Neural progenitor cell (in vitro differentiated cells): ENCODE measurements at places on chromosomes 11 and 22. TPM values are rescaled to one million over a fixed set of nuclear protein-coding genes. Genes with fewer than 3 reads are reported as not detected.

DNA sequence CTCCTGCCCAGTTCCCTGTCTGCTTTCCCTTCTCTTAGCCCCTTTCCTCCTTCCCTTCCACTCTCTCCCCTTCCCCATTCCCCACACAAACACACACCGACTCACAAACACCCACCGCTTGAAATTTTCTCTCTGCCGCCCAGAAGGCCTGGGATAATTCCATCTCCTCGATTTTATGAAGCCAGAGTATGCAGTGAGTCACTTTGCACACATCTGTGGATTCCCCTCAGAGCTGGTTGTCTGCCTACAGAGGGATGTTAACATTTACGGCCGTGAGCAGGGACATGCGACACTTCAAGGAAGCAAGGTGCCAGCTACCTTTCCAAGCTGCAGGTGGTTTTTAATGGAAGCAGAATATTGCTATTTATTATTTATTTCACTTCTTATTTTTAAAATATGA is 332.0 kb downstream of the TENM4 start:
- no peak for DNase-seq

DNA sequence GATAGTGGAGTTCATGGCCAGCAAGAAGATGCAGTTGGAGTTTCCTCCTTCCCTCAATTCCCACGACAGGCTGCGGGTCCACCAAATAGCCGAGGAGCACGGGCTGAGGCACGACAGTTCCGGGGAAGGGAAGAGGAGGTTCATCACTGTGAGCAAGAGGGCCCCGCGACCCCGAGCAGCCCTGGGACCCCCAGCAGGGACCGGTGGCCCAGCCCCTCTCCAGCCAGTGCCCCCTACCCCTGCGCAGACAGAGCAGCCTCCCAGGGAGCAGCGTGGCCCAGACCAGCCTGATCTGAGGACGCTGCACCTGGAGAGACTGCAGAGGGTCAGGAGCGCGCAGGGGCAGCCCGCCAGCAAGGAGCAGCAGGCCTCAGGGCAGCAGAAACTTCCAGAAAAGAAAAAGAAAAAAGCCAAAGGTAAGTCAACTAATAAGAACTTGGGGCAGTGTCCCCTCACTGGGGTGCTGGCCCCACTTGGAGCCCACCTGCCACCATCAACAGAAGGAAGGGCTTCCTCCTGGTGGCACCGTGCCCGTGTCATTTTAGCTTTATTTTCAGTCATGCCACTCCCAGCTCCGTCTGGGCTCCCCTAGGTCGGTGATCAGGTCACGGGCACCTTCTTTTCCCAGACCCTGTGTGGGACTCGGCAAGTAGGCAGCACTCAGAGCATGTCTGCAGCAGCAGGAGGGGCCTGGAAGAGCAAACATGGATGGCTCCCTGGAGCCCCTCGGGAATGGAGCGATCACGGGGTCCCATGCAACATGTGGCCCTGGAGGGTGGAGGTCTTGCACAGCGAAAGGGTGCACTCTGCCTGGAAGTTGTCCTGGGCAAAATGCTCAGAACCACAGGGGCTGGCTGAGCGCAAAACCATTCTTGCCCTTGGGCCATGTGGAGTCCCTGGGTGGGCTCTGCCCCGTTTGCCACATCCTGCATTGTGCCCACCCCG is 33.3 kb downstream of the IGHMBP2 start:
- DNase-seq, result no peak

DNA sequence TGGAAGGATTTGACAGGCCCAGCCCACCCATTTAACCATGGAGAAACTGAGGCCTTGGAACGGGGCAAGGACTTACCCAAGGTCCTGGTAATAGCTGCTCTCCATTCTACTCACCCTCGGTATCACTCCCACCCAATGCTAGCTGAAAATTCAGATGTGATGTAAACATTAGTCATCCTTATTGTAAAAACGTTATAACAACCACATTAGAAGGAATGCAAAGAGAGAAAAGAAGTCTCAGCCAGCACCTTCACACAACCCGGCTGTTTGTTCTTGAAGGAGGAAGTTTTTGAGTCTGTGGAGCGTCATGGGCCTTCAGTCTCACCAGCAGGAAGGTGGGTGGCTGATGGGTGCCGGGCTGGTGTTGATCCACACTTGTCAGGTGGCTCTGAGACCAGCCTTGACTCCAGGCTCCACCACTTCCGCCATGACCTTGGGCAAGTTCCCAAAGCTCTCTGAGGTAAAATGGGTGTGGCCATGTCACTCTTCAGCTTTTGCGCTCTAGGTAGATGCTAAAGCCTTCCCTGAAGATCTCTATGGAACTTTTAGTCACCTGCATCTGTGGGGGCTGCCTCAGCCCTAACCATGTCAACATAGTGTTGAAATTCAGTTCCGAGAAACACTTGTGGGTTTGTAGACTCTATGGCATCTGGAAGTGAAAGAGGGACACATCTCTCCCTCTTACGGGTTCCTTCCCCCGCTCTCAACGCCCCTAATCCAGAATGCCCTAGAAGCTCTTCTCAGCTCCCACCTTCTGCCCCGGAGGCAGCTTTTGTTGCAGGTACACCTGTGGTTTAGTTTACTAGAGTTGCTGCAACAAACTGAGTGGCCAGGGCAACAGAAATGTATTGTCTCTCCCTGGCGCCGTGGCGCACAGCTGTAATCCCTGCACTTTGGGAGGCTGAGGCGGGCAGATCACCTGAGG is 14.8 kb downstream of the CD6 start:
- DNase-seq, result no peak

- no peak for DNase-seq
These were observed 31.6 kb downstream of the OR10A6 start for GRCh38 chr11:7899418-7899817.

DNA sequence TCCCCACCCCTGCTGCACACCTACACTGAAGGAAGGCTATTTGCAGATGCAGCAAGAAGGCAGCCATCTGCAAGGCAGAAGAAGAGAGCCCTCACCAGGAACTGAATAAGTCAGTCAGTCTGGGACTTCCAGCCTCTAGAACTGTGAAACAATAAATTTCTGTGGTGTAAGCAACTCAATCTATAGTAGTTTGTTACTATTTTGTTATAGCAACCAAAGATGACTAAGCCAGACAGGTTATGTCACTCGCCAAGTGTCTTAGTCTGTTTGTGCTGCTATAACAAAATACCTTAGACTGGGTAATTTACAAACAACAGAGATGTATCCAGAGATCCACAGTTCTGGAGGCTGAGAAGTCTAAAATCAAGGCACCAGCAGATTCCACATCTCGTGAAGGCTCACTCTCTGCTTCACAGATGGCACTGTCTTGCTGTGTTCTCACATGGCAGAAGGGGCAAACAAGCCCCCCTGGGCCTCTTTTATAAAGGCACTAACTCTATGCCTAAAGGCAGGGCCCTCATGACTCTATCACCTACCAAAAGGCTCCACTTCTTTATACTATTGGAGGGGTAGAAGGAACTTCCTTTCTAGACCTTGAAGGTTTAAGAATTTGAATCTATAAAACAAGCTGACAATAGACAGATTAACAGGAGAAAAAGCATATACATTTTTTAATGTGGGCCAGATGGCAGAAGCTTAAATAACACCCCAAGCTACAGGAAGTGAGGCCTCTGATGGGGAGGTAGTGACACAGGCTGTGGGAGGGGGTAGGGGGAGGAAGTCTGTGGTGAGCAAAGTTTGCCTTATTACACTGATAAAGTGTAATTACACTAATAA is 12.3 kb downstream of the APOL6 start:
- no peak for DNase-seq

DNA sequence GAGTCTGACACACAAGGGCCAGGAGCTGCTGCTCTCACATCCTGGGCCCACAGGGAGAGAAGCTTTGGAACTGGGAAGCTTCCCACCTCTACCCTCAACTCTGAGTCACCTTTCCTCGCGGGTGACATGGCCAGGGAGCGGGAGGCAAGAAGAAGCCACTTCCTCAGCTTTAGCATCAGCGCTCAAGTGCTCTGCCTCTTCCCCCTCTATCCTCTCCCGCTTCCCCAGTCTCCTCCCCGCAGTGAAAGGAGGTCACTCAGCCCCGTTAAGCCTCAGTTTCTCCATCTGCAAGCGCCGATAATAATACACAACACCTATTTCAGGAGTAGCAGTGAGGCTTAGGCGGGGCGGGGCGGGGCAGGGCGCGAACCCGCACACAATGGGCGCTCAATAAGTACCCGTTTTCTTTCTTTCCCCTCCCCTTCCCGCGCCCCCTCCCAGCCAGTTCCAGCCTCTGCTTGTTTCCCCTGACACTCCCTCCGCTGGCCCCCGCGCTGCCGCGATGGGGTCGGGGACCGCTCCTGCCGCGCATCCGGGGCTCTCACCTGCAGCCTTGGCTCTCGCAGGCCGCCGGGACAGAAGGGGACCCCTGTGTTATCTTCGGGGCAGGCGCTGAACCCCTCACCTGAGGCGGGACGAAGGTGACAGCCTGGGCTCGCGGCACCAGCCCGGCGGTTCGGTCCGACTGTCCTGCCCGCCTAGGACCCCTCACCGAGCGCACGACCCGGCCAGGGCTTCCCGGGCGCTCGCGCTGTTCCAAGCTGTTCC is 892 bp downstream of the GDPD5 start:
- peak; percentile 71 for DNase-seq

DNA sequence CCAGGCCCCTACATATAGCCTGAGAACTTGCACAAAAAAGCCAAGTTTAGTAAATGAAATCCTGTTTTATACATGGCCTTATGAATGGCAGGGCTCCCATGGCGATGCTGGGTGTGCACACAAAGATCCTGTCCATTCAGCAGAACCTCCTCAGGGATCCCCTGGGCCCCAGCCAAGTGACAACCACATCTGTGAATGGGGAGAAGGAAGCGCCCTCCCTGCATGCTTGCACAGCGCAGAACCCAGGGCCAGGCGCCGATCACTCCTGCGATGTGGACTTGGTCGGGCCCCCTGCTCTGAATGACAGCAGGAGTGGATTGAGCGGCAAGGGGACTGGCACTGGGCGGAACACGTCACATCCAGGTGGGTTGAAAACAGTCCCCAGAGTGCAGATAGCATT is 4.5 kb upstream of the CDC42EP2 start:
- peak; percentile 26 for DNase-seq

DNA sequence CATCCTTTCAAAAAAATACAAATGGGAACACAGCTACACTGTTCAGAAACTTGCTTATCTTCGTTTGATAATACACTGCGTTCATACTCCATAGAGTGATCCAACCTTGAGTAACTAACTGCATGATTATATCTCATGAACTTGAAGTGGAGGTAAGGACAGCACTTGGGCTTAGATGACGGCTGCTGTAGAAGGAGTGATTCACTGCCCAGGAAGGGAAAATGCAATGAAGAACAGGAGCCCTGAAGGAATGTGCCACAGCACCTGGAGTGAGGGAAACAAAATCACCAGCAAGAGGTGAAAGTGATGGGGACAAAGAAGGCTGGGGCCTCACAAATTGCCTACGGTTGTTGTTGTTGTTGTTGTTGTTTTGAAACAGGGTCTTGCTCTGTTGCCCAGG is 44.1 kb upstream of the SC5D start:
- DNase-seq, result no peak

GRCh38 chr11:11845071-11845470 is 3.3 kb downstream of the USP47 start:
- DNase-seq, result no peak

- DNase-seq, result no peak
These were observed 100.2 kb upstream of the CHRM4 start for GRCh38 chr11:46491661-46492330.

DNA sequence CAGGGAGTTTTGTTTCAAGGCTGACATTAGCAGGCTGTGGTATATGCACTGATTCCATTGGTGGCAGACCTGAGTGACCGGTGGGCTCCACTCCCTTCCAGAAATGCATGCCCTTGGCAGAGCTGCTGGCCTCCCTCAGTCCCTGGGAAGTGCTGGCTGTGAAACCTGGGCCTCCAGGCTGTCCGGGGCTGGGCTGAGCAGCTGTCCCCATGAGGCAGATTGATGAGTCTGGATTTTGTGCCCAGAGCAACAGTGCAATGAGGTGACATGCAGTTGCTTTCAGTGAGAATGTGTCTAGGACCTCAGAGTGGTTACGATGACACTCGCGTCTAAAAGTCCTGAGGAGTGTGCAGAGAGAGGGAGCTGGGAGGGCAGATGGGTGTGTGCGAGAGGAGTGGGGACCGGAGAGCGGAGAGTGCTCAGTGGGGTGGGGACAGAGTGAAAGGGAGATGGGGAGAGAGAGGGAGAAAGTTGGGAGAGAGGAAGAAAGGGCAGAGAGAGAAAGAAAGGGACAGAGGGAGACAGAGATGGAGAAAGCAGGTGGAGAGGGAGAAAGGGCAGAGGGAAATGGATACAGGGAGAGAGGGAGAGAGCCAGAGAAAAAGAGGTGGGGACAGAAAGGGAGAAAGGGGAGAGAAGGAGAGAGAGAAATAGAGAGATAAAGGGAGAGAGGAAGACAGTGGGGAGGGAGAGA is 978.3 kb downstream of the BRD1 start:
- no peak for DNase-seq

GRCh38 chr11:74717221-74717969 is 13.8 kb downstream of the CHRDL2 start:
- peak; percentile 35 for DNase-seq

DNA sequence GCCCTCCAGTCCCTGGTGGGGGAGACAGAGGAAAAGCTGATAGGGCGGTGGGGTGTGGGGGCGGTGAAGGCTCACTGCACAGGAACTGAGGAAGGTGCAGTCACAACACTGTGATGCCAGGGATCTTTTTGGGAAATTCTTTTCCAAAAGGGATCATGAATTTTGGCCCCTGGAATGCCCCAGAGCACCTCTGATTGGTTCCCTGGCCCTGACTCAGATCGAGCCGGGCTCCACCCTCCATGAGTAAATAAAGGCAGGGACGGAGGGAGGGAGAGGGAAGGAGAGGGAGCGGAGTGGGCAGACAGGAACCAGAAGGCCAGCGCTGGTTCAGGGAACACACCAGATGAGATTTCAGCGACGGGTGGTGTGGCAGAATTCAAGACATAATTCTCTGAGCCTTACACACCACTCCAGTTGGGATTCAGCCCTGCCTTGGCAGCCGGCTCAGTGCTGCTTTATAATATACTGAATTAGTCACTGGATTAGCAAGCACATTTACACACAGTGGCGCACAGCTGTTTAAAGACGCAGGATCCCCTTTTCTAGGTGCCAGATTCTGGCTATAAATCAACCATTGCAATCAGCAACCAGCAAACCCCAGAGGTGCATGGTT is 80.3 kb downstream of the ETS1 start:
- DNase-seq, result no peak

GRCh38 chr22:25407226-25407858 is 157.1 kb upstream of the GRK3 start:
- no peak for DNase-seq

DNA sequence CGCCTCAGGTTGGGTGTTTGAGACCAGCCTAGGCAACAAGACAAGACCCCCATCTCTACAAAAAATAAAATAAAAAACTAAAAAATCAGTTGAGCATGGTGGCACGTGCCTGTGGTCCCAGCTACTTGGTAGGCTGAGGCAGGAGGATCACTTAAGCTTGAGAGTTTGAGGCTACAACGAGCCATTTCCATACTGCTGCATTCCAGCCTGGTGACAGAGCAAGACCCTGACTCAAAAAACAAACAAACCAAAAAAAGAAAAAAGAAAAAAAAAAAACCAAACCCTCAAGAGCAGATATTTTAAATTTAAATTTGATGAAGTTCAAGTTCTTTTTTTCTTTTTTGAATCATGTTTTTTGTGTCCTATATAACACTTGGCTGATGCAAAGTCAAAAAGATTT is 7.2 kb upstream of the CCDC83 start:
- no peak for DNase-seq

The POU2F3 gene
- total RNA-seq, result 1.4 TPM in 1 of 2 replicates, not detected in the other

The TSSK2 gene
- total RNA-seq, result not detected in 2 replicates

The MS4A12 gene
- not detected in 2 replicates for total RNA-seq

The TREH gene
- not detected in 2 replicates for total RNA-seq

The MAML2 gene
- 3.0 and 3.8 TPM in 2 replicates for total RNA-seq

The OR52E2 gene
- total RNA-seq, result not detected in 2 replicates

The OR8G1 gene
- not detected in 2 replicates for total RNA-seq

The CDC42BPG gene
- total RNA-seq, result 0.62 and 2.1 TPM in 2 replicates

The SLC29A2 gene
- 6.9 and 15.3 TPM in 2 replicates for total RNA-seq

The MS4A6A gene
- total RNA-seq, result not detected in 2 replicates

The OR52E8 gene
- 0.46 TPM in 1 of 2 replicates, not detected in the other for total RNA-seq

The APOL3 gene
- total RNA-seq, result not detected in 2 replicates

The TYMP gene
- 0.81 TPM in 1 of 2 replicates, not detected in the other for total RNA-seq
